Left cardiac atrium (tissue), 4 donors: ENCODE measurements at places on chromosomes 6 and 20. TPM values are rescaled to one million over a fixed set of nuclear protein-coding genes. Genes with fewer than 3 reads are reported as not detected.

CCM2L gene
- 7.2 TPM for total RNA-seq

BNIP5 gene
- not detected for total RNA-seq

HLA-DMA gene
- 20.5 TPM for total RNA-seq

DNA sequence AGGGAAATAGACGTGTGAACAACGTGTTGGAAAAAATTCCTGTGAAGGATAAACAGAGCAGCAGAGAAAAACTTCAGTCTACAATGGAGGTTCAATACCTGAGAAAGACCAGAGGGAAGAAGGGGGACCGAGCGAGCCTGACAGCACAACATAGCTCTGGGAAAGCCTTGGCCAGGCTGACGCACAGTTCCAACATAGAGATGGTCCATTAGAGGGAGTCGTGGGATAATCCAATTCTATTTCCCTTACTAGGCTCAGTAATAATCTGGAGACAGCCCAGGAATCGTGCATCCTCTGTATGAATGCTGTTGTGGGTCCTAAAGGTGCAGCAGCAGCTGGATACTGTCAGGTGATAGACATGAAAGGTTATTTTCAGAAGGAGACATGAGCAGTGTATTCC, 370.8 kb upstream of the BTBD3 start:
- no peak for DNase-seq

- peak; percentile 59 for DNase-seq
These were observed 15.1 kb downstream of the ACSS1 start for GRCh38 chr20:25042531-25043498.

DNA sequence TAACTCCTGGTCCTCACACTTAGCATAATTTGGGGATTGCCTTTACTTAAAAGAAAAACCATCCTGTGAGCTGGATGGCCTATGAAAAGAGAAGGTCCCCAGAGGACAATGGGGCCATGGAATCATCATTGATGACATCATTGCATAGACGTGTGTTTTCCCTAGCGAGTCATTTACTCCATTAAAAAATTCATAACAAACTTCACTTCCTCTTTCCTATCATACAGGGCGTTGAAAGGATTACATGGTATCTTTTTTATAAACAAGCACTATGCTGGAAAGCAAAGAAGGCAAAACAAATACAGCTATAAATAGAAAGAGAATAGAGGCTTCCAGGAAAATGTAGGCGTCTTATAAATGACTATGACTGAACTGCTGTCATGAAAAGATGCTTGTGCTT, 11.3 kb upstream of the COL12A1 start:
- no peak for DNase-seq

GRCh38 chr6:141685416-141685815, 447.3 kb upstream of the GJE1 start:
- DNase-seq = no peak

DNA sequence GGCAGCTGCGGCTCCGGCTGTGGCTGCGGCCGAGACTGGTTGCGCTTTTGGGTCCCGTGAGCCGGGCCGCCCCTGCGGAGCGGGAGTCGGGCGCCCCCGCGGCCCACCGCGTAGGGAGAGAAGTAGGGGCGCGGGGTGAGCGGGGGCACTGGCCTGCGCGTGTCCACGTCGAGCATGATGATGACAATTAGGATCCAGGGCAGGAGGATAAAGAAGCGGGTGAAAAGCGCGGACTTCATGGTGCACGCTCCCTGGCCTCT, 739 bp downstream of the B3GAT2 start:
- DNase-seq = no peak

- no peak for DNase-seq
These were observed 7.1 kb upstream of the PMEPA1 start for GRCh38 chr20:57716901-57717300.

DNA sequence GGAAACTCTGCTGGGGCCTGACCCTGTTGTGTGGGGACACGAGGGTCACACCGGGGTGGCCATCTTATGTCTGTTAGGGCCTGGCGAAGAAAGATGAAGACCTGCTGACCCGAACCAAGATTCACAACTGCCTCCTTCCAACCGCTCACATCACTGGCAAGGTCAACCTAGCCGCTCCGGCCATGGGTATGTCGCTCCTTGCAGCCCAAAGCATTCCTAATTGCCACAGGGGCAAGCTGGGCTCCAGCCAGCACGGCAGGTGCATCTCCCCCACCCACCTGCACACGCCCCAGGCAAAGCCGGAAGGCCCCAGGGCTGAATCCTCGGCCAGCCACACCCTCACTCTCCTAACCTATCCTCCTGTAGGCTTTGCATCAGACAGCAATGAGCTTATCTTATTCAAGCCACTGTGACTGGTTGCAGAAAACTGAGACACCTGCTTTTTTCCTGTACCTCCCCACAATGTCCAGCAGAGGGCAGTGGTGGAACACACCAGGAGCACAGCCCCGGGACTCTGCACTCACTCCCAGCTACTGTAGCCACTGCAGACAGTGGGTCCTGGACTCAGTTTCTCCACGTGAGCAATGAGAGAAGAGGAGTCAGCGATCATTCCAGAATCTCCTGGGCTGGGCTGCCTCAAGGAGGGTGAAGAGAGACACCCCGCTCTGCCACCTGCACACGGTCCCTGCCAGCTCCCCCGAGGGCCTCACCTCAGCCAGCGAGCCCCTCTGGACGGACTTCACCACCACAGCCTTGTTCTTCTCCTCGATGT, 170.2 kb downstream of the PREX1 start:
- peak; percentile 66 for DNase-seq

- no peak for DNase-seq
These were observed 351.9 kb downstream of the COL12A1 start for GRCh38 chr6:74853991-74854390.

- no peak for DNase-seq
These were observed 32.8 kb downstream of the CD40 start for GRCh38 chr20:46150943-46151342.

GRCh38 chr6:72322771-72323170, 299.1 kb upstream of the KCNQ5 start:
- no peak for DNase-seq
